NCI-H2081 treated with DMSO at 0.1 percent for 48 hours (cell line): ENCODE measurements at places on chromosomes 4 and X.

GRCh38 chrX:55593296-55593695 is 29.9 kb upstream of the FOXR2 start:
- no peak for DNase-seq

DNA sequence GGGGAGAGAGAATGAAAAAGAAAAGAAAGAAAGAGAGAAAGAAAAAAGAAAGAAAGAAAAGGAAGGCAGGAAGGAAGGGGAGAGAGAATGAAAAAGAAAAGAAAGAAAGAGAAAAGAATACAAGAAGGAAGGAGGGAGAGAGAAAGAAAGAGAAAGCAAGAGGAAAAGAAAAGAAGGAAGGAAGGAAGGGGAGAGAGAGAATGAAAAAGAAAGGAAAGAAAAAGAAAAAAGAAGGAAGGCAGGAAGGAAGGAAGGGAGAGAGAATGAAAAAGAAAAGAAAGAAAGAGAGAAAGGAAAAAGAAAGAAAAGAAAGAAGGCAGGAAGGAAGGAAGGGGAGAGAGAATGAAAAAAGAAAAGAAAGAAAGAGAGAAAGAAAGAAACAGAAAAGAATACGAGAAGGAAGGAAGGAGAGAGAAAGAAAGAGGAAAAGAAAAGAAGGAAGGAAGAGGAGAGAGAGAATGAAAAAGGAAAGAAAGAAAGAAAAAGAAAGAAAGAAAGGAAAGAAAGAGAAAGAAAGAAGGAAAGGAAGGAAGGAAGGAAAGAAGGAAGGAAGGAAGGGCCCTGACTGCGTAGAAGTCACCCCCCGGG is 15.1 kb upstream of the P2RY8 start:
- DNase-seq, result no peak

DNA sequence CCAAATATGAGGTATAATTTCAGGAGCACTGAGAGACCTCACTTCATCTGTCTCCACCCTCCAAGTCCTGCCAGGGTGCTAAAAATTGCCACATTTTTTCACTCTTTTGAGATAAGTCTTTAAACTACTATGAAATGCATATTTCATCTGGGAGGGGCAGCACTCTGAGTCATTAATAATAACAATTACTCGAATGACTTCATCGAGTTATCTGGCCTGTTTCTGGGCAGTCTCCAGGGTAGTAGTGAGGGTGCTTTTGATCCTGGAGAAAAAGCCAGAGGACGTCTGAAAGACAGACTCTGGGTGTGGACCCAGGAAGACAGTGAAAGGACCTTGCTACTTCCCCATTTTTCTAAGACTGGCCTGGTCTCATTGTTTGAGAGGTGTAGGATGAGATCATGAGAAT is 42.3 kb upstream of the SRD5A3 start:
- DNase-seq, result no peak

DNA sequence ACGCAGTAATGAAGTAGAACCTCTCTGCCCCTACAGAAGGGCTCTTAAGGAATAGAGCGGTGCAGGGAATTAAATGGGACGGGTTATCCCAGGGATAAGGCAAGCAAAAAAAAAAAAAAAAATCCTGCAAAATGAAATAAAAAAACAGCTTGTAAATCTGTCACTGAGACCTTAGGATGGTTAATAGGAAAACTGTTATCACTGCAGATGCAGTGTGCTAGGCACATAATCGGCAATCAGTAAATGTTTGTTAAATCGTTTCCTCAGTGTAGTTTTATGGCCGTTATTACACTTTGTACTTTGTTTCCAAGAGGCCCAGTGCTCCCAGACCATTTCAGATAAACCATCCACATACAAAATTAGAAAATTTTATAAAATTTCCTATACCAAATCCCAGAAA is 1.0 kb downstream of the HNRNPH2 start:
- DNase-seq, result no peak
